ENCODE measurements at places on chromosomes 1 and 21. TPM values are rescaled to one million over a fixed set of nuclear protein-coding genes. Genes with fewer than 3 reads are reported as not detected.

The LCK gene
- total RNA-seq, result 228 TPM

- no peak for ATAC-seq
Measured at GRCh38 chr21:15164678-15165303, 100.0 kb upstream of the NRIP1 start.

The SYT14 gene
- not detected for total RNA-seq

DNA sequence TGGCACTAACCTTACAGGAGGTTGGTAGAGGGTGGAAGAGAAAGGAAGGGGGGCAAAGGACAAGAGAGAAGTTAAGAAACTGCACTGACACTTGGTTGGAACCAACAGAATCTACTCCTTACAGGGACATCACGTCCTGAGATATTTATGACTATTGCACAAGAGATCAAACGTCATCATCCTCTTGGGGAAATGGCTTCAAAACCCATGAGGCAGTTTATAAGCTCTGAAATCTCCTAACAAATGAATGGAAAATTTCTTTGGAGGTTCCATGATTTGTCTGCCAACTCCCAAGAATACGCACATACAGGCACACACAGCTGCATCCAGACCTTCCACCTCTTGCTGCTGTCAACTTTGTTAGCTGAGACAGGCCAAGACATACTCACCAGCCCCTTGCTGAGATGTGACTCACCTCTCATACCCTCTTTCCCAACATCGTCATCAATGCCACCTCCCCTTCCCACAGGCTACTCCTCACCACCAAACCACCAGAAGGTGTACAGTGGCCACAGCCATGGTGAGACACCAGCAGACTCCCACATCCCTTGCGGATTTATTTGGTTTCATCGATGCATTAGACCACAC is 135.5 kb downstream of the SETD4 start:
- ATAC-seq, result peak; percentile 84

DNA sequence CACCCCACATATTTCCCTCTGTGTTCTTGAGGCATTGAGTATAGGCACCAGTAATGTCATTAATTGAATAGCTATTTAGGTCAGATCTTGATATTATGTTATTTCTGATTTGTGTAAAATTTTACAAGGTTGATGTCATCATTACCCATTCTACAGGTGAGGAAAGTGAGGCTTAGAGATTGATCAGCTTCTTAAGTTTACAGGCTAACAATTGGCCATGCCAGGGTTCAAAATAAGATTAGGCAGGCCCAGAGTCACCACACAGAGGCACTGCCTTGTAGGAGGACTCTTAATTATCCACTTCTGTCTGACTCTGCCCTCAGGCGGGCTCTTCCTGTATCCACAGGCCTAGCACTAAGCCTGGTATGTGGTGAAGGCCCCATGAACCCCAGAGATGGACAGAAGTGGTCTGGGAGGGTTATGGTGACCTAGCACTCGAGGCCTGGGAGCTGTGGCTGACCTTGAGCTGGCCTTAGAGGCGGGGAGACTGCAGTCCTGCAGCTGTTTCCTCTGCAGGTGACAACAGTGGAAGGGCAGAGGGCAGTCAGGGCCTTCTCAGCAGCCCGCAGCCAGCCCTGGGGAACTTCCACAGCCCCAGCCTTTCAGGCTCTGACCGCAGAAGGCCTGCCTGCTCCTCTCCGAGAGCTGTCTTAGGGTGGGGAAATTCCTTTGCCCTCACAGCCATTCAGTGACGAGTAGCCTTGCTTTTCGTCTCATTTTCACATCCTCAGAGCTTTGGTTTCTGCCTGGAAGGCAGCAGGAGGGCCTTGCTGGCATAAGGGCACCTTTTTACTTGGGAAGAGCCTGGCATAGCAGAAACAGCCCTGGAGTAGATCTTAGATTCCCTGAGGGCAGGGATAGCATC is 12.2 kb downstream of the ZDHHC18 start:
- peak; percentile 99 for ATAC-seq

DNA sequence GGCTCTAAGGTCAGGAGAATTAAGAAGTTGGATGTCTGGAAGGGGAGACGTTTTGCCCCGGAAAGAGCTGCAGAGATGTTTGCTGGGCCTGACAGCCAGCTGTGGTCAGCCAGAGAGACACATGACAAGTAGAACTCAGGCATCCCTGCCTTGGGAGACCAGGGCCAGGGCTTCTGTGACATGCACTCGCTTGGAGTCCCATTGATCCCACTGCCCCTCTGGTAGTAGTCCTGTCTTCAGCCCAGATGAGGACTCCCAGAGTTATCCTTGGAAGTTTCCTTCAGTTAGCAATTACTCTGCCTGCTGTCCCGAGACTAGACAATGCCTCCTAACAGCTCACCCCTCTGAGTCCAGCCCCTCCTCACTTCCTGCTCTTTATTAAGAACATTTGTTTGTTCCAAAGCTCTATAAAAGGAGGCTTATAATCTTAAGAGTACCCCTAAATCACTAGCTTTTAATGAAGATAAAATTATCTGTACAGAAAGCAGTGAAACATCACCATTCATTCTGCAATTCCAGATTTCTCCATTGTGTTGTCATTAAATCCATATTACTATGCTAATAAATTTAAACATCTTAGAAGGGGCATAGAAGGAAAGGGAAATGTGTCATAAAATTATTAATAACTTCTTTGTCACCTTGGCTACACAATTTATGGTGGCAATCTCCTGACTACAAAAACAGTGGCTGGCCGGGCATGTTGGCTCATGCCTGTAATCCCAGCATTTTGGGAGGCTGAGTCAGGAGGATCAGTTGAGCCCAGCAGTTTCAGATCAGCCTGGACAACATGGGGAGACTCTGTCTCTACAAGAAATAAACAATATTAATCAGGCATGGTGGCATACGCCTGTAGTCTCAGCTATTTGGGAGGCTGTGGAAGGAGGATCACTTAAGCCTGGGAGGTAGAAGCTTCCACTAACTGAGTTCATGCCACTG is 94.2 kb downstream of the KCNK1 start:
- no peak for ATAC-seq

GRCh38 chr1:116031302-116031835 is 55.1 kb downstream of the SLC22A15 start:
- ATAC-seq, result no peak

- no peak for ATAC-seq
Measured at GRCh38 chr21:35281956-35282355, 232.9 kb upstream of the RUNX1 start.

The NR5A2 gene
- total RNA-seq, result 0.13 TPM

DNA sequence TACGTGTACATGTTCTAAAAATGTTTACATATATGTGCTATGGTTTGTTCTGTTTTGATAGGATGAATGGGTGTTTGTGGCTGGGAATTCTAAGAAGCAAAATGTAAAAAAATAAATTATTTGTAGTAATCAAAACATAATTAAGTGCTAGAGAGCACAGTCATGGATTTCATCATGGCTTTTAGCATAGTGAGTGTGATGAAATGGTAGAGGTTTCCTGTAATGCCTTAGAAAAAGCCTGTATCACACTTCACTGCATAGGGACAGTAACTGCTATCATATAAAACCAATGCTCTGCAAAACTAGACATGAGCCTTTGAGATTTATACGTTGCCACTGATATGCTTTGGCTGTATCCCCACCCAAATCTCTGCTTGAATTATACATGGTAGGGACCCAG is 99.8 kb downstream of the PTGER3 start:
- no peak for ATAC-seq

- no peak for ATAC-seq
Measured at GRCh38 chr1:43008115-43009060, 49.7 kb upstream of the SLC2A1 start.

DNA sequence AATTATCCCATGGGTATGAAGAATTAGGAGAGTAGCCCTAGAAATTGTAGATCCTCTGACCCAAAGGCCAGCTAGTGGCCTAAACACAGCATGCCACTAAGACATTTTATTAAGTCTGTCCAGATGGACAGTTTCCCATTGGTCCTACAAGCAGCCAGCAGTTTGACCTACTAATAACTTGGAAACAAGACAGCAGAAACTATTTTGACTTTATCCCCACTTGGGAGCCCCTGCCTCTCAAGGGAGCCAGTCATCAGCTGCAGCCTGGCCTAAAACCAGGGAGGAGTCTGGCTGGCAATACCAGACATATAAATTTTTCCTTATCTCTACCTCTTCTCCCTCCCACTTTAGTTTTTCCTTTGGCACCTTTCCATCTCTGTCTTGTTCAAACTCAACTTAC is 222.6 kb upstream of the KCTD3 start:
- no peak for ATAC-seq

The LDLRAD1 gene
- not detected for total RNA-seq

DNA sequence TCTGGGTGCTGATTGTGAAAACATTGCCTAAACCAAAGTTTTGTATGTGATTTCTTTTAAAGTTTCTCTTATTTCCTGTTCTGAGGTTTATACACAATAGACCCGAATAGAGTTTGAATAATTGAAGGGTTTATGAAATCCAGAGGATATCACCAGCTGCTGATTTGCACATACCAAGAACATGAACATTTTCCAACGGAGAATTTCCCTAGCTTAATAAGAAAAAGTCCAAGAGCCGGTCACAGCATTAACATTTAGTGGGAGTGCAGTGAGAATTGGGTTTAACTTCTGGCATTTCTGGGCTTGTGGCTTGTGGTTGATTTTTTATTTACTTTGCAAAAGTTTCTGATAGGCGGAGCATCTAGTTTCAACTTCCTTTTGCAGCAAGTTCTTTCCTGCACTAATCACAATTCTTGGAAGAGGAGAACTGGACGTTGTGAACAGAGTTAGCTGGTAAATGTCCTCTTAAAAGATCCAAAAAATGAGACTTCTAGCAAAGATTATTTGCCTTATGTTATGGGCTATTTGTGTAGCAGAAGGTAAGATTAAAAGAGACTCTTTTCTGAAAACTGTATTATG is at the start of gene CFH:
CFH (plus strand) TSS at position 407 of the 579 bp plus-strand sequence; CDS start at position 482, 75 bp downstream.
- ATAC-seq, result peak; percentile 60

The BCAR3 gene
- total RNA-seq, result 1.9 TPM

The SLC45A1 gene
- 0.42 TPM for total RNA-seq

The NHLH1 gene
- total RNA-seq, result 1.0 TPM

The UBE2U gene
- not detected for total RNA-seq

DNA sequence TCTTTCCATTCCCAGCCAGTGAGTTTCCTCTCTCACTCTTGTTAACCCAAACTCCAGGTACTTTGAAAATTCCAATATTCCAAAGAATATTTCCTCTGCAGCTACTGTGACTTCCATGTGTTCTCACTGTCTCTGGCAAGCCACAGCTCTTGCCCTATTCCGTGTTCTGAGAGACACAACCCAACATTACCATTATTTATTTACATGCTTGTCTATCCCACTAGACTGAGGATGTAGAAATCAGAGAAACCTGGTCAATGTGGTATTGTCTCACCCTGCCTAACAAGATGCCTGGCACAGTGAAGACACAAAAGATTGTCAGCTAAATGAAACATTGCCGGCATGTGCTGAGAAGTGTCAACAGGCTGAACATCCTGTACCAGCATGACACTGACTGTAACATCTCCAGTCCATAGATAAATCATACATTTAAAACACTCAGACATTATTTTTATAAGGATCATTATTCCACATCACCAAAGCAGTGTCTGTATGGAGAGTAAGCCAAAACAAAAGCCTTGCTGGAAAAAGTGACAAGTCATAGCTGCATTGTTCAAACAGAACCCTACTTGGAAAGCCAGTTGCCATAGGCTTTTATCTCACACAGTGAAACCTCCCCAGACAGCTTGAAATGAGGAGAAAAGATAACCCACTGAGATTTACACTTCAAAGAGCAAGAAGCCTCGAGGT is 72.3 kb downstream of the SIPA1L2 start:
- ATAC-seq, result peak; percentile 32

- ATAC-seq, result no peak
Measured at GRCh38 chr1:147719029-147719698, 41.2 kb downstream of the GJA5 start.

GRCh38 chr1:153192697-153193096 is 10.5 kb upstream of the LELP1 start:
- ATAC-seq, result no peak

The MEF2D gene
- 68.5 TPM for total RNA-seq

DNA sequence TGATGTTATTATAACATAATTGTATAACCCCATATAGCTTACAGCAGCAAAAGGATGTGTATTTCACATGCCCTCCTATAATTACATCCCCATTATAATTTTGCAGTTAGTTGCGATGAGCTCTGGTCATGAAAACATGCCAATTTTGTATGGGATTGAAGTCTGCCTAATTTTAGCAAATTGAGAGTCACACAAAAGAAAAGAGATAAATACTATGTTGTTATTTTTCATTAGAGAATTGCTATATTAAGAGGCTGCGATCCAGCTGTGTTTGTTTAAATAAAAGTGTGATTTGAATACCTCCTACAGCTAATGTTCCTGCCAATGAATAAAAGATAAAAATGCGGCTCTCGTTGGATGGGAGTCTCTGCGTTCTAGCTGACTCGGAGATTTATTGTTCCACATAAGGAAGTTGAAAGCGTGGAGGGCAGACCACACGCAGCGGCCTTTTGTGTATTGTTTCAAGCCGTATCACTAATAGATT is 461.0 kb upstream of the NFIA start:
- no peak for ATAC-seq

The SLC45A3 gene
- total RNA-seq, result 0.37 TPM

The C4BPA gene
- total RNA-seq, result not detected

GRCh38 chr1:182715531-182715930 is 31.1 kb upstream of the RGS8 start:
- ATAC-seq, result no peak

The FMN2 gene
- not detected for total RNA-seq

- ATAC-seq, result no peak
Measured at GRCh38 chr1:69494221-69494620, 73.5 kb upstream of the LRRC7 start.

DNA sequence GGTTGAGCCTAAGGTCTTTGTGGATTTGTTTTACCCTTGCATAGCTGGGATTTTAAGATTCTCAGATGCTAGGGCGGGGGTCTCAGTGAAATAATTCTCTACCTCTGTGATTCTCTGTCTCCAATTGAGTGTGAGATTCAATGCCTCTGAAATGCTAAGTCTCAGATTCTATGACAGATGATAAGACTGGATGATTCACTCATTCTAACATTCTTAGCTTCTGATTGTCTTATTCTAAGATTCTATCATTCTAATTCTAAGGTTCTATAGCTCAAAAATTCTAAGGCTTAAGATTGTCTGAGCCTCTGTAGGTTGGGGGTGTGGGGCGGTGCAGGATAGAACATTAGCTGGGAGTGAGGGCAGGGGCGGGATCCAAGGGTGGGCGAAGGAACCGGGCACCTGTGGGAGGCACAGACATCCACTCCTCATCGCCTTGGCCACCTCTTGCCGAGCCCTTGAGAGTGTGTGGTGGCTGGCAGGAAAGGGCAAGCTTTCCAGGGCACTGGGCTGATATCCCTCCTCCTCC is 29.5 kb downstream of the ADGRB2 start:
- no peak for ATAC-seq

DNA sequence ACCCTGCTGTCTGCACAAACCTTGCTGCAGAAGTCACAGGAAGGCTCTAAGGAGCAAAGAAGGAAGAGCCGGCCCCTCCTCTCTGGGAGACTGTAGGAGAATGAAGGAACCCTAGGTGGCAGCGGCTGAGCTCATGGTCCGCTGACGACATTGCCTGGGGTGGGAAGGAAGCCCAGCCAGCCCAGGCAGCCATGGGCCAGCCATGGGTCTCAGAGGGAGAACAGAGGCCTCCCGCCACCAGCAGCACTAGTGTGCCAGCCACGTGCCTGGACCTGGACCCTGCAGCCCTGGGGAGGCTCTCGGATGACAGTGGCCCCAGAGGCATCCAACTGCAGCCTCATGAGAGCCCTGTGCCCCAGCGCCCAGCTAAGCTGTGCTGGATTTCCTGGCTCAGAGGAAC is 49.2 kb upstream of the POFUT2 start:
- no peak for ATAC-seq

GRCh38 chr1:179366093-179366800 is 476 bp downstream of the AXDND1 start:
- peak; percentile 33 for ATAC-seq

The LRRC8C gene
- total RNA-seq, result 50.4 TPM

All from activated T-helper 17 cell treated with anti-CD3 and anti-CD28 coated beads, Interleukin-2, amount 50 U/mL, for 72 hours (primary cell).